ENCODE measurements at places on chromosomes 11 and 22. TPM values are rescaled to one million over a fixed set of nuclear protein-coding genes. Genes with fewer than 3 reads are reported as not detected.

DNA sequence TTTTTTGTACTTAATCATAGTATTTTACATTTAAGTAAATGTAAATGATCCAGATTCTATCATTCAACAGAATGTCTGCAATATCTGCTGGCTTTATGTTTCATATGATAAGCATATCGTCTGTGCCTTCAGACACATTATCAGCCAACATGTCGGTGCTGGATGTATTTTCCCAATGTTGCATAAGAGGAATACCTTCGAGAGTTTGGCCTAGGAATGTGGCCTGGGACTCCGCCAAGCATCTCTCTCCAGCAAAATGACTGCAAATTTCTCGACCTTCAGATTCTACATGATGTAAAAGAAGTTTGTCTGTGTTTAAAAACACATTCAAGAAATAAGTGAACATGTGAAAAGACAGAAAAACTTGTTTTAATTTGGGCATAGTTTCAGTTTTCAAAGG, 6.9 kb downstream of the BDNF start:
- no peak for DNase-seq

DNA sequence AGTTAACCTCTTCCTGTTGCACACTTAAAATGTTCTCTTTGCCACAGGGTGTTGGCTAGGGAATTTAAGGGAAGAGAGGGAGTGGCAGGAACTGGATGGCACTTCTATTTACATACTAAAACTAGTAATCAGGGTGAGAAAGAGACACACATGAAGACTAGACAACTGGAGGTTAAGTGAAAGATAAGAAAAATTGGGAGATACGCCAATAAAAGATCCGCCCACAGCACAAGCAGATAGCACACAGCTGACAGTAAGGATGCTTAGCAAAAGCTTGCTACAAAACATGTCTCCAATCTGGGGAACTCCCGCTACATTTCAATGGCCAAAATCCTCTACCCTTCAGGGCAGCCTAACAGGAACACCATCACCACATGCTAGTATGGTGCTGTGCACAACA, 12.8 kb downstream of the CPSF7 start:
- no peak for DNase-seq

DNA sequence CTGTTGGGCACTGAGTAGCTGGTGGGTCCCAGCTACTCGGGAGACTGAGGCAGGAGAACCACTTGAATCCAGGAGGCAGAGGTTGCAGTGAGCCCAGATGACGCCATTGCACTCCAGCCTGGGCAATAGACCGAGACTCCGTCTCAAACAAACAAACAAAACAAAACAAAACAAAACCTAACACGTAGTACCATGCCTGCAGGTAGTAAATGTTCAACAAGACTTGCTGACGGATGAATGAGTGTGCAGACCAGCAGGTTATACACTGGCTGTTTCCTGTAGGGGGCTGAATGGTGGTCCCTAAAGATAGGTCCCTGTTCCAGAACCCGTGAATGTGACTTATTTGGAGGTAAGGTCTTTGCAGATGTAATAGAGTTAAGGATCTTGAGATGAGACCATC, 12.8 kb upstream of the MRGPRD start:
- DNase-seq: no peak

DNA sequence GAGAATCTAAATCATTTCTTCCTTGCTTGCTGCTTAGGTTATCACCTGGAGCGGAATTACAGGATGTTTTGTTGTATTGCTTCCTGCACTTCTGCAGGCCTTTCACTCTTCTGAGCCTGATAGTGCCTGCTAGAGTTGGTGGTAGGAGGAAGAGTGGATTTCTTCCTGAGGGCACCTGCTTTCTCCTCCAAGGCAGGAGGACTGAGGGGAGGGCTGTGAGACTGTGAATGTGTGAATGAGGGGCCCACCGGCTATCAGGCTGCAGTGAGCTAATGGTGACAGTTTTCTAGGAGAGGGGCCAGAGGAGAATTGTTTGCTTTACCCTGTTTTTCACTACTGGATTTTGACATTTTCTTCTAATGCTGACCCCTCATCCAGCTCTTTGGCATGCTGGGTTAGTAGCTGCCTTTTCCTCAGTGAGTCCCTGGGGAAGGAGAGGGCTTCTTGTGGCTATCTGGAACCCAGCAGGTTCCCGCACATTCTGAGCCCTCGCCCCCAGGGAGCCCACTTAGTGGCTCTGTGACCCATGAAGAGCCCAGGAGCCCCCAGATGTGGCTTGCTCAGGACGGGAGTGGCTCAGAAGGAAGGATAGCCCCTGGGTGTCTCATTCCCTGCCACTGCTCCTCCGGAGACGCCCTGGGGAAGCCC, 39.1 kb downstream of the DIXDC1 start:
- peak; percentile 21 for DNase-seq

DNA sequence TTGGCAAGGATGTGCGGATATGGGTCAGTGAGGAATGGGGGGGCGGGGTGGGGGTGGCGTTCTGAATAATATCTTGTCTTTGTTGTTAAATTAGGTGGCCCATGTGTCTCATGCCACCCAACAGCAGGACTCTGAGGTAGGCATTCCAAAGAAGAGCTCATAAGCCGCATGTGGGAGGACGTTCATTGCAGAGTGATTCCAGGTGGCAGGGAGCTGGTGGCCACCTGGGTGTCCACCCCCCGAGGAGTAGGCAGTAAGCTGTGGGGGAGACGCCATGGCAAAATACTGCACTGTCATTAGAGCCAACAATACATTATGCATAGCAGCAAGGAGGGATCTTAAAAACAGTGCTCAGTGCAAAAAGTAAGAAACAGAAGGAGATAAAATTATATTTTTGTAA, 14.3 kb upstream of the CAPN5 start:
- no peak for DNase-seq

- DNase-seq: no peak
Observed at GRCh38 chr11:131894615-131895544, 524.5 kb downstream of the NTM start.

- no peak for DNase-seq
Observed at GRCh38 chr11:66363187-66363601, 8.4 kb downstream of the SLC29A2 start.

DNA sequence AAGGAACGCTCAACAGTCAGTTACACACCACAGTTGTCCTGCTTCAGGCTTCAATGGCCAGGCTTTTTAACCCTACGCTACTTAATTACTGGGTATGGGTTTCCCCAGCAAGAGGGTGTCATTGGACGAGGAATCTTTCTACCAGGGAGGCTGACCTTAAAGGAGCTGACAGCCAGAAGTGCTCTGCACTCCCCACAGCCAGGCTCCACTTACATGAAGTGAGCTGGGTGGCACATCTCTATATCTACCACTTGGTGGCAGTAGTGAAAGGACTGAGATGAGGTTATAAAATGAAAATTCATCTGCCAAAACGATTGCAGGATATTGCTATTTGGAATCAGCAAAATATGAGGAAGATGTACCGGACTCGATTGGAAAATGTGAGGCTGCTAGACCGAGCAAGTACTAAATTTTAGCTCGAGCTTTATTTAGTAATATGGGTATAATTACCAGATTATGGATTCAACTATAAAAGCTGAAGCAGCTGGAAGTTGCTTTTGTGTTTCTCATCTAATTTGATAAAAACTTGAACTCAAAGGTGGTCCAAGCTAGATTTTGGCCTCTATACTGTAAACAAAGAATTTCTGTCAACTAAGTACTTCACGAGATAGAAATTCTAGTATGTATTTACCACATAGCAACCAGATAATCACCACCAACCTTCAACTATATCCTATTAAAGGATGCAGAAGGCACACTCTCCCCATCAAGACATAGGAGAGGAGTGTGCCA, 53.9 kb upstream of the CEP126 start:
- DNase-seq: peak; percentile 27

GRCh38 chr11:13335319-13335718, 57.7 kb downstream of the BMAL1 start:
- DNase-seq: peak; percentile 76

- DNase-seq: no peak
Observed at GRCh38 chr11:62108017-62108750, 15.6 kb upstream of the INCENP start.

GRCh38 chr11:47270331-47271271, 668 bp downstream of the MADD start:
- peak; percentile 47 for DNase-seq

- no peak for DNase-seq
Observed at GRCh38 chr22:48722661-48723060, 1105.0 kb downstream of the BRD1 start.

GRCh38 chr22:20807315-20807752, 33.4 kb downstream of the SERPIND1 start:
- DNase-seq: no peak

GRCh38 chr11:116984589-116984988, 113.6 kb downstream of the SIK3 start:
- DNase-seq: no peak

GRCh38 chr11:11163669-11164333, 189.2 kb downstream of the CSNK2A3 start:
- no peak for DNase-seq

DNA sequence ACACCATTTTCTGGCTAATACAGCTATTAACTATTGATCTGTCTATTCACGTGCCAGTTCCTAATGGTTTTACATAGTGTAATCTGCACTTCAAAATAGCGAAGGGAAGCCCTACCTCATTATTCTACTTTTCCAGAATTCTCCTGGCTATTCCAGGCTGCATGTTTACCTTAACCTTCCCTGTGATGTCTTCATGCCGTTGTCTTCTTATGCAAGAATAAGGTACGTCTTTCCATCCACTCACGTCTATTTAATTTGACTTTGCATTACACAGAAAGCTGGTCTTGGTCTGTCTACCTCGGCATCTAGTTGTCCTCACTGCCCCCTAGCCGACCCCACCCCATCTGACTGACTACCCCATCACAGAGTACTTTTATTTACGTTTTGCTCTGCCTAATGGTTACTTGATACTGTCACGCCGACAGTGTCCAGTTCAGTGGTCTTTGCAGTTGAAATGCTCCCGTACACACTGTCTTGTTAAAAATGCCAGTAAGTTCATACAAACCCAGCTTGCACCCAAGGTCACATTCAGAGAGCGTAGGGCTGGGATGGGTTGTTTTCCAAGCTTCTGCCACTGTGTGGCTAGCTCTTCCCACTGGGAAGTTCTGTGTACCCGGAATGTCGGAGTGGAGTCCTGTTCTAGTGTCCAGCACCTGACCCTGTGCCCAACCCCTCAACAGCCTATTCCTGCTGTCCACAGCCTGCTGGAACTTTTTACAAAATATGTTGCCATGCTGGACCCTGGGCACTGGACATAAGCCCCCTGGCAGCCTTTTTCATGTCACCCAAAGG, 15.0 kb downstream of the NEAT1 start:
- DNase-seq: no peak

- no peak for DNase-seq
Observed at GRCh38 chr11:20154381-20154780, 5.9 kb downstream of the DBX1 start.

DNA sequence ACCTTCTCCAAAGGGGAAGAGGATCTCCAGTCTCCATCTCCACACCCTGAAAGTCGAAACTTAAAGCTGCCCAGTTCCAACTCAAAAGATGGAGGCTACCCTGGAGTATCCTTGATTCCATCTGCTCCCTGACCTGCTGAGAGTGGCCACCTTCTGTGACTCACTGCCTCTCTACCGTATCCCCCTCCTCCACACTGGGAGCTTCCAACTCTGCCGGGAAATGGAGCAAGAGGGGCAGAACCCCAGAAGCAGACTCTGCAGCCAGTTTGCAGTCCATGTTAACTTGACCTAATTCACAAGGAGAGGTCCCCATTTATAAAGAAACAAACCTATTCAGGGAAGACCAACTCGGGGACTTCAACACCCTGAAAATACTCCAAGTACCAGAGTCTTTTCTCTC, 22.0 kb upstream of the IRAG1 start:
- DNase-seq: no peak

GRCh38 chr22:38674888-38675287, 6.9 kb upstream of the TOMM22 start:
- DNase-seq: no peak

- no peak for DNase-seq
Observed at GRCh38 chr11:79220171-79220570, 220.7 kb downstream of the TENM4 start.

DNA sequence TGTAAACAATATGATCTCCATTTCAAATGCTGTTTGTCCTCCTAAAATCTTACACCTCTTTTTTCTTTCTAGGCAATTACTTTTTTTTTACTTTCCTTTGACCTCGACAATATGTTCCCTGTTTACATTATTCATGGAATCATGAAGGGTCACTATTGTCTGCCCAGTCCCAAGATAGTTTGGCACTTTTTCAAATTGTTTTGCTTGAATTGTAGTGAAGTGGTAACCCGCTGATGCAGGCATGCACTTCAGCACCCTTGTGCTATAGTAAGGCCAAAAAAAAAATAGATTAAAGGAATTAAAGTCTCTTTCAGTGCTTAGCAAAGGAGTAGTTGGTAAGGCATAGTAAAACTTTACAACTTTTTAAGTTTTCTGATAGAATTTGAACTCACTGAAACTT, 90.9 kb downstream of the PAX6 start:
- no peak for DNase-seq

GRCh38 chr22:34096770-34097169, 176.5 kb upstream of the LARGE1 start:
- DNase-seq: no peak

DNA sequence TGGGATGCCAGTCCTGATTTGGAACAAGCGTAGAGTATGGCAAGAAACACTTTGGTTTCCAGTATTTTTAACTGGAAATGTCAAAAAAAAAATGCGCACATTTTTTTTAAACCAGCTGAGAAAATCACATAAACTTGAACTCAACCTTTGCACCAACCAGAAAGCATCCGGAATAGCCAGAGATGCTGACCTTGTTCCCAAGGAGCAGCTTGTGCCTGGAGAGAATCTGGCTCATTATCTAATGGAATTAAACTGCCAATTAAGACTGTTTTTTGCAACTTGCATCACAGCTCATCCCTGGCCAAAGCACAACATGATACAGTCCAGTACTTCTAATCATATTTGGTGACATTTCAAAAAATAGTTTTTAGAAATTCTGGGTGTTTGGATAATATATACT, 8.4 kb upstream of the ETS1 start:
- DNase-seq: no peak

DNA sequence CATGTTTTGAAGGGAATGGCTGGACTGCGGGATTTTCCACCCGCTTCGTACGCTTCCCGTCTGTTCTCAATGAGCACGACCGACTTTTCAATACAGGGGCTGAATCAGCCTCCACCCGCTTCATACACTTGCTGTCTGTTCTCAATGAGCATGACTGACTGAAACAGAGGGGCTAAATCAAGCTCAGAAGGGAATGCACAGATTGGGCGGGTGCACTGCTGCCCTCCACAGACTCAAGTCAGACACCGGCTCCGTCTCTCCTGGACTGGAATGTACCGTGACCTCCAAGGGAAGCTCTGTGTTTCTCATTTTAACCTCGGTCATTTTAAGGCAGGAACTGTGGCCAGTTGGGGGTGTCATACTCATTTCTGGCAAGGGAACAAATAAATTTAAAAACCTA, 48.5 kb downstream of the BRD1 start:
- DNase-seq: no peak

Gene CHRNA10
- total RNA-seq: 0.91 TPM

Gene CARD16
- total RNA-seq: not detected

Gene CHEK2
- total RNA-seq: 7.4 TPM

Gene MSANTD4
- 46.4 TPM for total RNA-seq

Gene MMP8
- not detected for total RNA-seq

Gene MYOD1
- total RNA-seq: not detected

Gene MS4A1
- not detected for total RNA-seq

Gene CCDC73
- total RNA-seq: not detected

Gene ZNRF3
- 8.3 TPM for total RNA-seq

Gene DRD4
- total RNA-seq: 2.9 TPM

Gene LRRC55
- 29.0 TPM for total RNA-seq

Gene OR4A5
- not detected for total RNA-seq

Gene OR5B21
- not detected for total RNA-seq

Gene TRIOBP
- 33.7 TPM for total RNA-seq

Gene MAJIN
- total RNA-seq: not detected

Gene OR51M1
- total RNA-seq: not detected
